ENCODE measurements at places on chromosomes 4 and X.

GRCh38 chr4:106444557-106444956 is 76.0 kb upstream of the GIMD1 start:
- DNase-seq, result peak; percentile 57

DNA sequence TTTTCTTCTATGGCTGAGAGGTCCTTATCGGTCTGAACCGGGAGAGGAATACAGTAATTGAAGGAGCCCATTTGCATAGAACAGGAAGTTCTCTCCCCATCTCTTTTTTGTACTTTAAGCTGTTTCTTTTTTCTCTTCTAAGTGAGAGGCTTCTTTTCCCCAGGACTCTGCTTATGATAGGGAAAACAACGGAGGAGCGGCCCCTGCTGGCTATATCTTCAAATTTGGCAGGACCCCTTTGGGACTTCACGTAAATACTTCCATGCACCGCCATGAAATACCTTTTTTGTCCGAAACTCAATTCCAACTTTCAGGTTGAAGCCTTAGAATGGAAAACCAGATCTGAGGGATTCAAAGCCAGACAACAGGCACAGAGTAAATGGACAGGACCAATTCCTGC is 1153.0 kb upstream of the INTU start:
- DNase-seq, result no peak

- no peak for DNase-seq
Measured at GRCh38 chrX:11954176-11954575, 184.1 kb upstream of the FRMPD4 start.

GRCh38 chr4:70783096-70783495 is 56.6 kb downstream of the GRSF1 start:
- no peak for DNase-seq
